Amniotic stem cell (primary cell): ENCODE measurements at places on chromosomes 11 and 22.
A peak's percentile ranks its signal among the peaks of the same experiment; 100 is the strongest.

DNA sequence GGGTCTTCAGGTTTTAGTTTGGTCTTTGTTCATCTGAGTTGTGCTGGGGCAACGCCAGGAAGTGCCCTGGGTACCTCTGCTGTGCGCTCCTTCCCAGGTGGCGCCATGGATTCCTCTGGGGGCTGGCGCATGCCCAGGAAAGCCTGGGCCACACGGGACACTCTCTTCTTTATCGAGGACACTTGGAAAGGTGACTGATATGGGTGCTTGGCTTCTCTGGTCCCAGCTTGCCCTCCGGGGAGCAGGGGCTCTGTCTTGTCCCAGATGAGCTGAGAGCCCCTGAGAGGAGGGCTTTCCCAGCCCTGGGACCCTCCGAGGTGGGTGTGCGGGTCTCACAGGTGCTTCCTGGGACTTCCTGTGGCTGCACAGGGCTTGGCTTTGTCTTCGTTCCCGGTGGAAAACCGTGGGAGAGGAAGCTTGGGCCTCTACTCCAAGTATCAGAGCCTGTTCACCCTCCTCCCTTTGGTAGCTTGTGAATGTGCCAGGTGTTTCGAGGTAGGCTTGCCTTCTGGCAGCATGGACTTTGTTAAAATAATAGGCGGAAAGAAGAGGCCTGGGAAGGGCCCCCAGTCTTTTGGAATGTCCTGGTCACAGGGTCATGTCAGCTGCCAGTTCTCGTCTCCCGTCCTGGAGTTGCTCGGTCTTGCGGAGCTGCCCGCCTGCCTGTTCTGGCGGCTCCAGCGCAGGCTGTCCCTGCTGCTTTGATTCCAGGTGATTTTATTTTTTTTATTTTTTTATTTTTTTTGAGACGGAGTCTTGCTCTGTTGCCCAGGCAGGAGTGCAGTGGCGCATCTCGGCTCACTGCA is 10.1 kb upstream of the NEAT1 start:
- no peak for DNase-seq

GRCh38 chr11:34044664-34045485 is 6.7 kb upstream of the CAPRIN1 start:
- peak; percentile 72 for DNase-seq

GRCh38 chr11:71201936-71202597 is 50.3 kb downstream of the SHANK2 start:
- no peak for DNase-seq

DNA sequence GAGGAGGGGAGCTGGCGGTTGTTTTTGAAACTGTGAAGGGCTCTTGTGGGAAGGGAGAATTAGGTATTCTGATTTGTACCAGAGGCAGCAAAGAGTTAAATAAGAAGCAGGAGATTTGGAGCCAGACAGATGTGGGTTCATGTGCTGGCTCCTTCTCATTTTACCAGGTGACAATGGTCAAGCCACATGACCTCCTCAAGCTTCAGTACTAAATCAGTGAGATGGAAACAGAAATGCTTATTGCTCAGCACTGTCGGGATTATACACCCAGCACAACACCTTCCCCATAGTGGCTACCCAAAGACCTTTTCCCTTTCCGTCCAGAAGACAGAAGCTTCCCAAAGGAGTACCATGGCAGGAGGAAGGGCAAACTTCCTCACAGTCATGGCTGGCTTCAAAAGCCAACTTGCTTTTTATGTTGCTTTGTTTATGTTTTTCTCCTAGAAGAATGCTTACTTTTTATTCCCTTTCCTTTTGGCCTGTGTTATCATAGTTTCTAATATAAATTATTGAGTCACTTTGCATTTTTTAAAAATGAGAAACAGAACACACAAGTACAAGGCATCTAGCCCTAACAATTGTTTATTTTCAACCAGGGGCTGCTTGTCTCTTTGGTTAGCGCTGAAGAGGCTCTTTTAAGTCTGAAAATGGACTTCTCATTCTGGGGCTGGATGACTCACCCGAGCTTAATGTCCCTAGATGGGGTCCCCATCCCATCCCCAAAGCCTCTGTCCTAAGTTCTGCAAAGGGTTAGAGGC is 181.5 kb upstream of the ZBED5 start:
- DNase-seq = no peak

- no peak for DNase-seq
Observed at GRCh38 chr11:133082841-133083488, 449.3 kb downstream of the OPCML start.

DNA sequence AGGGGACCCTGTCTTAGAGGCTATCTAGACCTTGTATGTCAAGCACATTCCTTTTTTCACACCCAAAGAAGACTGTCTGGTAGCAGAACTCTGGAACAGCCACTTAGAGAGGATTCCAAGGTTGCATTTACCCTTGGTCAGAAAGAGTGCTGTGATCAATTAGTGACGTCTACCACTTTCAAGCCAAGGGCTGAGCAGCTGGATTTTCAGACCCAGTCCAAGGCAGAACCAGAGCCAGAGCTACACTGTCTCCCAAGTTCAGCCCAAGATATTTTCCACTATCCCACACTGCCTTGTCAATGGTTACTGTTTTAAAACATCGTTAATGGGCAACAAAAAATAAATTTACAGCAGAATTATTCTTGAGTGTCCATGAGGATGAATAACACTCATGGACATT is 24.0 kb downstream of the ABCC8 start:
- DNase-seq = no peak

- no peak for DNase-seq
Observed at GRCh38 chr11:79375818-79376550, 64.8 kb downstream of the TENM4 start.

DNA sequence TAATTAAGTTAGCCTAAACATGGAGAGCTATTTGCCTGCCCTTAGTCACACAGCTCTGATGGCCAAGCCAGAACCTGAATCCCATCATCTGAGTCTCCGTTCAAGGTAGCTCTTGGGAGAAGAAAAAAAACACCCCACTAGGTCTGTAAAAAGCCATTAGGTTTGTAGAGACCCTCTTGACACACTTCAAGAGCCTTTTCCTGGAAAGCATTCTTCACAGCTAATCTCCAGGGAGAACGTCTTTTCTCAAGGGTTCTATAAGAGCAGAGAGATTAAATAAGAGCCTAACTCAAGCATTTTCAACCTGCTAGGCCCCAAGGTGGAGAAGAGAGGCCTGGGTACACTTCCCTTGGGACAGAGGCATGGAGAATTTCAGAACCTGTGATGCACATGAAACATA is 61.6 kb upstream of the NAV2 start:
- no peak for DNase-seq

- no peak for DNase-seq
Observed at GRCh38 chr22:34113381-34113780, 193.1 kb upstream of the LARGE1 start.

DNA sequence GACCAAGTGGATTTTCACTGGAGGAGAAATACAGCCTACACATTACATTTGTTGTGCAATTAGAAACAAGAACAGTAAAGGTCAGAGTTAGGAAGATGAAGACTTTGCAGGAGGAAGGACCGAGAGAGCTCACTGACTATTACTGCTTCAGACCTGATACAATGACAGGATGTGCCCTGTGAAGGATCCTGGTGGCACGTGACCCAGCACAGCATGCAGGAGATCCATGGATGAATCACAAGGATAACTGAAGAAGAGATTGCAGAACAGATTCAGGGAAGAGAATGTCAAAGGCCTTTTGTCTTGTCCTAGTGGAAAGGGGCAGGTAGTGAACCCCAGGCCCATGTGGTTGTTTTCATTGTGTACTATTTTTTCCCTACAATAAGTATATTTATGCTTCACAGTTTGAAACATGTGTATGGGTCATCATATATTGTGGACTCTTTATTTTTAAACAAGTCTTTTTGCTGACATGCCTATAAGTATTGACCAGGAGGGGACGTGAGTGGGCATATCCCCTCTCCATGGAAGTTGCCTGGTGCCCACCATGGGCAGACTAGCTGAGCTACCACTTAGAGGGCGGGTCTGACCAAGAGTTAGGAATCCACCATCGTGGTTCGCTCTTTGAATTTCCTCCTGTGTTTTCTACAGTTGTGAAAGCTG is 44.3 kb downstream of the RASSF10 start:
- no peak for DNase-seq

DNA sequence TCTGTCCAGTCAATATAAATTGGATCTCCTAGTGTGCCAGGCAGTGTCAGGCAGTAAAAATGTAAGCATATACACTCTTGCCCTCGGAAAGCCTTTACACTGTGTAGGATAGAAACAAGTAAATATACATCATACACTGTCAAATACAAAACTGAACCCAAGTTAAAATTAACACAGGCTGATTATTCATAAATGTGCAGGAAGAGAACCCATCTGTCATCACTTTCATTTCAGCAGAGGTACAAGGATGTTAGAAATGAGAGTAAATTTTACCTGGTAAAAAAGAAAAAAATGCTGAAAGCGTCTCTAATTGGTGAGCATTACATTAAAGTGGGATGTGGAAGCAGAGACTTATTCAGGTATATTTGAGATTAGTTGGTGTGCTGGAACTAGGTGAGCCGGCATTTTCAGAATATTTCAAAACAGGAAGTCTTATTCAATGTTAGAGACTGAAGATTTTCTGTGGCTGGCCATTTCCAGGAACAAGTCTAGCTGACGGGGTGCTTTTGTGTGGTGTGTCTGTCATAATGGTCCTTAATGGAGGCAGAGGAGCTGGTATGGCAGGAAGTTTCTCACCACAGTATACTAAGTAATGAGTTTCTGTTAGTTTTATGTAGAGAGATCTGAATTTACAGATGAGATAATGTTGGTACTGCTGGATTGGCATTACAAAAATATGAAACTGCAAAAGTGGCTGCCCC is 192.6 kb downstream of the CASP12 start:
- no peak for DNase-seq

DNA sequence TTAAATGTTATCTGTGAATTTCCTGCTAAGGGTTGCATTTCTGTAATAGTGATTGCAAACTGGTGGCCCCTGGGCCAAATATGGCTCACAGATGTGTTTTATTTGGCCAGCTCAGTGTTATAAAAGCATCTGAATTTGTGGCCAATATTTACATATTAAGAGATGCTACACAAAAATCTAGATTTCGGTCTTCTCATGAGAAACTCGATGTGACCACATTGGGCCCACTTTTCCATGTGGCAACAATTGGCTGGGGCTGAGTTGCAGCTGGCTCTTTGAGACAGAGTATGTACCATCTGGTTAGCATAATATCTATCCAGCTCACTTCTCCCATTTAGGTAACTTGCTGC is 244.5 kb upstream of the POU2AF2 start:
- DNase-seq = no peak

- no peak for DNase-seq
Observed at GRCh38 chr11:112167145-112167544, at the start of gene TEX12. Gene TEX12, plus strand, starts transcription at chr11:112167372. Its CDS starts 1,897 bp downstream, at chr11:112169269.

DNA sequence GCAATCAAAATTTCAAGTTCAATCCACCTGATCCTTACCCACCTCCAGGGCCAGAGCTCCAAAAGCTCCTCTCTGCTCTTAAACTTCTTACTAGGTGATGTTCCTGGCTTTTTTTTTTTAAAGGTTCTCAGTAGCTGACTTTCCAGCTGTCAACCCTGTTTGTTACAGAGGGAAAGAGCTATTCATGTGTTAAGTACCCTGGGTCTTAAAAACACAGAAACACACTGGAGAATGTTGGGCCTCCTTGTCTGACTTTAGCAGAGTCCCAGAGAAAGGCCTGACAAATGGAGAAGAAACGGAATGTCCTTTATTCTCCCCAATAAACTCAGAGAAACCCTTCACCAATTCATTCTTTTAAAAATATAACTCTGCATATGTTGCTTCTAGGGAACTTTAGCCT is 3.2 kb downstream of the LRRC4C start:
- DNase-seq = no peak

- DNase-seq = no peak
Observed at GRCh38 chr11:82945682-82946081, 44.1 kb downstream of the DDIAS start.

- DNase-seq = no peak
Observed at GRCh38 chr11:133598906-133599305, 66.6 kb upstream of the OPCML start.

- DNase-seq = no peak
Observed at GRCh38 chr11:351411-351810, 17.9 kb upstream of the B4GALNT4 start.

- no peak for DNase-seq
Observed at GRCh38 chr11:88051396-88051795, 123.8 kb downstream of the RAB38 start.

- DNase-seq = no peak
Observed at GRCh38 chr22:27269751-27270543, 531.6 kb downstream of the MN1 start.

GRCh38 chr22:18980829-18981228 is 44.7 kb upstream of the PRODH start:
- no peak for DNase-seq

GRCh38 chr11:111935317-111936039 is 1.7 kb upstream of the DIXDC1 start:
- DNase-seq = no peak

DNA sequence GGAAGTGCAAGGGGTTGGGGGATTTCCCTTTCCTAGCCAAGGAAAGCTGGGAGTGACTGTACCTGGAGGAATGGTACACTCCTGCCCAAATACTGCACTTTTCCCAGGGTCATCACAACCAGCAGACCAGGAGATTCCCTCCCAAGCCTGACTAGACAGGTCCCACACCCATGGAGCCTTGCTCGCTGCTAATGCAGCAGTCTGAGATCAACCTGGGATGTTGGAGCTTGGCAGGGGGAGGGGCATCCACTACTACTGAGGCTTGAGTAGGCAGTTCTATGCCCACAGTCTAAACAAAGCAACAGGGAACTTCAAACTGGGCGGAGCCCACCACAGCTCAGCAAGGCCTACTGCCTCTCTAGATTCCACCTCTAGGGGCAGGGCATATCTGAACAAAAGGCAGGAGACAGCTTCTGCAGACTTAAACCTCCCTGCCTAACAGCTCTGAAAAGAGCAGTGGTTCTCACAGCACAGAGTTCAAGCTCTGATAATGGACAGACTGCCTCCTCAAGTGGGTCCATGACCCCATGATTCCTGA is 58.5 kb downstream of the SLC22A9 start:
- no peak for DNase-seq

DNA sequence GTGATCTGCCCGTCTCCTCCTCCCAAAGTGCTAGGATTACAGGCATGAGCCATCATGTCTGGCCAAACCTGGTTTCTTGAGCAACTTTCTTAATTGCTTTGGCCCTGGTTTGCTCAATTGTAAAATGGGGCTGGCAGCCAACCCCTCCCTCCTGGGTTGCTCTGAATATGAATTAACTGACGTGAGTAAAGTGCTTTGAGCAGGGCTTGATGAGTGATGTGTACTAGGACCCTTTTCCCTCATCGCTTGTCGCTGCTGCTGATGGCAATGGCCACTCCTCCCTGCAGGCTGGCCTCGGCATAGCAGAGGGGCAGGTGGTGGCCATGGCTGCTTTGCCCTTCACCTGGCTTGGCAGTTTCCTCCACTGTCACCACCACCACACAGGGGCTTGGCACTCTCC is 41.5 kb downstream of the RNF141 start:
- no peak for DNase-seq

DNA sequence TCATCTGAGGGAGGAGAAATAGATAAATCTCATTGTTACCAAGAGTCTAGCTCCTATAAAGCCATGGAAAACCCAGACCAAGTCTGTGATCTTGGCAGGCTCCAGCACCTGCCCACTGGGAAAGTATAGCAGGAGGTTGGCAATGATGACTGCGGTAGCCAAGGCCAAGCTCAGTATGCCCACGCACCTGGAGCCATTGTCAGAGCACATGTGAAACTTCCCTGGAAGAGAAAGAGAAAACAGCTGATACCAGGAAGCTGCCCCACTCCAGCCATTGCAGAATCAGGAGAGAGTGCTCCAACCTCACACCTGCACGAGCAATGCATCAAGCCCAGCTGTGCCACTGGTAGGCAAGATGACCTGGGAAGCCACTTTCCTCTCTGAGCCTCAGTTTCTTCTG is 62.2 kb upstream of the HEPHL1 start:
- DNase-seq = no peak

- DNase-seq = no peak
Observed at GRCh38 chr11:67345920-67346819, 7.2 kb downstream of the POLD4 start.
